Stimulated activated CD8-positive, alpha-beta memory T cell treated with anti-CD3 and anti-CD28 coated beads, Interleukin-12 subunit alpha, Interleukin-12 subunit beta, amount 100 ng/mL, for 4 hours (primary cell): ENCODE measurements at places on chromosomes 5 and 9.

GRCh38 chr5:98933445-98934072 is 4.8 kb upstream of the CHD1 start:
- DNase-seq: no peak

DNA sequence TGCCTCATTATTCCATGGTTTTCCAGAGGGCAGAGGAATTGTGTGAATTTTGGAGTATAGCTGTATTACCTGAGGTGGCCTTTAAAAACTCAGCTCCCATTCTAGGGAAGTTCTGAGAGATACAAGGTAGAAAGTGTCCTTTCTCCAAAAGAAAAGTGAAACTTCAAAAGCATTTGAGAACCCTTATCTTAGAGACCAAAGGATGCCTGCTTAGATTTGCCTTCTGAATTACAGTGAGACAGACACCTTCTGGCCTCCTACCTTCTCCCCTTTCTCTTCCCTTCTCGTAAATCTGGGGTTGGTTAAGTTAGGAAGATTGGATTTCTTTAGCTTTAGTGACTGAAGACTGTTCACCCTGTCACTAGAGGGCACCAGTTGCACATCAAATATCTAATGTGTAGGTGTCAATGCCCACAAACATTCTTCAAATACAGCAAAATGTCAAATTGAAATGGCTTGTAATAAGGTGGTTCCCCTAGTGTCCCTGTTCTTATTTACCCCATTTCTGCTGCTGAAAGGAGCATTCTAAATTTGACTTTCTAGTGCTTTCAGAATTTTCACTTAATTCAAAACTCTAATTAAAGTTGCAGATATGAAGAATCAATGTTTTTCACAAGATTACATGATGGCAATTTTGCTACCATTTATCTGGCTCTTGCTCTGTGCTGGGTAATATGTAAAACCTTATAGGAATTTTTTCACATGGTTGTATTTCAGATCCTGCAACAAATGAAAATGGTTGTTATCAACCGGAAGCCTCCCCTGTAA is 46.7 kb downstream of the PRRC1 start:
- DNase-seq: no peak

DNA sequence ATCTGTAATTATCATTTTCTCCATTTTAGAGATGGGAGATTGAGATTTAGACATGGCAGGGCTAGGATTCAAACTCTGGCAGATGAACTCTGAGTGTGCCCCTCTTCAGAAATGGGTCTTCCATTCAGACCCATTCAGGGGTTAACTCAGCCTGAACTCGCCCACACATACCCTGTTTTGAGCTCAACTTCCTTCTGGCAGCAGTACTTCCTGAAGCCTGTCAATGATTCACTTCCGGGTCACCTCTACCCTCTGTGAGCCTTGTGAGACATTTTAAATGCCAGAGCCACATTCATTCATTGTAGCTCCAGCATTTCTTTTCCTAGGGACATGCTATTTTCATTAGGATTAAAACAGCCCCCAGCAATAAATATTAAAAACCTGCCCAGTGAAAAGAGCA is 209.3 kb upstream of the SLC24A2 start:
- no peak for DNase-seq

GRCh38 chr9:79693750-79694149 is 122.0 kb downstream of the TLE4 start:
- DNase-seq: no peak

DNA sequence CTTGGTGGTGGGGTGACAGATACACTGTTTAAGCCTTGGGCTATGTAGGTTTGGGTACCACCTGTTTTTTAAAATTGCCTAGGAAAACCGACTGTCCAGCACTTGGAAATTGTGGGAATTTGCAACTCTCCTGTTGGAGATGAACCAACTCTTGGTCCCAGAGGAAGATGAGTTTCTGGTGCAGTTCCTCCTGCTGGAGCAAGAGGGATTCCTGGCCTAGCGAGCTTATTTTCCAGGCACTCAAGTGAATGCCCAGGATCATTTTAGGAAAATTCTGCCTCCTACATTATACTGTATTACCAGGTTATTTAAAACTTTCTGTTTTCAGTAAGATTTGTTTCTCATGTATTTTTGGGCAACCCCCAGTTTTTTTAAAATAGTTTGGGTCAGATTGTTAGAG is 33.7 kb downstream of the AP3S1 start:
- no peak for DNase-seq

DNA sequence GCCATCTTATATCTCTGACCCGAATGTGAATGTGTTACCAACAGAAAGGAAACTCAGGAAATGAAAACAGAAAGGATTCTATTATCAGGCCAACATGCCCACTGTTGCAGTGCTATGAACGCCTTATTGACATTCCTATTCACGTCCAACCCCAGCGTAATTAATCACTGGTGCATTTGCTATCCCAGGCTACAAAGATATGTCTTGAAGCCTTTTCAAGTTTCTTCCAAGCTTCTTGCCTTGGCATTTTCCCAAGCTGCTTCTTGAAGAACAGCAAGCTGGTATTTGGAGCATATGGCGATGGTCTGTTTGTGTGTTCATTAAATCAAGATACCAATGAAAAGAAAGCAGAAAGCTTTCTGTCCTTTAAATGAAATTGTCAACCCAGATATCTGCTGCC is 579.2 kb upstream of the ZNF462 start:
- no peak for DNase-seq

- no peak for DNase-seq
These were observed 423.3 kb upstream of the ADAMTS16 start for GRCh38 chr5:4716781-4717180.

DNA sequence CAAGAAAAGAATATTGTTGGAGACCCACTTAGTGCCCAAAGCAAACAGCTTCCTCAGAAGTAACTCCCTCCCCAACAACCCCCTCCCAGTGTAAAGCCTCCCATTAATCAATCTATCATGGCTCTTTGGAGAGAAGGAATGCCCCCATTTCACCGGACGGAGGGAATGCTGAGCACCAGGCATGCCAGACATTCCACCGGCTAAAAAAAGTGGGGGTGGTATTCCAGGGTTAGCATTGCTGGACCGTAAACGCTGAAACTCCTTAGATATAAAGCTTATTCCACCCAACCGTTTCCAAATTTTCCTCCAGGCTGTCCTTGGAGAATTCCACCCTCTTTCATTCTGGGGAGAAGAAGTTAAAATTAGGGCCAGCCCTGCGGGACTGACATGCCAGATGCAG is 363 bp upstream of the MAMDC2 start:
- DNase-seq: no peak

GRCh38 chr5:63125862-63126261 is 547.2 kb downstream of the LRRC70 start:
- no peak for DNase-seq

DNA sequence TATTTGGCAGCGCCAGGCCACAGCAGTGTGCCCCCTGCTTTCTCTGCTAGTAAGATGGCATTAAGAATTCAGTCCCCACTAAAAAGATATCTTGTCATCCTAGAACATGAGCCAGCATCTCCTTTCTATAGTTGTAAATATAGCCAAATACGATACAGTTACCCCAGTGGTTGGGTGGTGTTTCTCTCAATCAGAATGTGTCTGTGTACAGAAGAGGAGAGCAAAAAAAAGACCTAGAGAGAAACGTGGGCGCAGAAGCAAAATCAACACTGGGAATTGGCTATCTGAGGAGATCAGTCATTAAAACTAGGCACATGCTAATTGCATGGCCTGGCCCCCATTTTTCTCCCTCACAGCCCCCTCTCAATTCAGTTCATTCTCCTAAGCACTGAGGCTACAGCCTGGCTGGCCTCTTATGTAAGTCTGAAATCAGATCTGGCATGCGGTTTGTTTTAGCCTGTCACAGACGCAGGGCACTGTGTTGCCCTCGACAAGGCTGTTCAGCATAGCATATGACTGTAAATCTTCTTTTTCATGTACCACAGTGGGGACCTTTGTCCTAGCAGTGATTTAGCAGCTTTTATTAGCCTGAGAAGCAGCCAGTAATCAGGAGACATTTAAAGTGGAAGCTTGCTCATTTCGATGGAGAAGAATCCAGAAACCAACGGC is 57.8 kb downstream of the RORB start:
- no peak for DNase-seq

GRCh38 chr5:174523311-174524071 is 200.9 kb upstream of the MSX2 start:
- no peak for DNase-seq
